Type B pancreatic cell (in vitro differentiated cells): ENCODE measurements at places on chromosomes 1 and 21.

GRCh38 chr1:21845646-21846641, 33.9 kb downstream of the LDLRAD2 start:
- no peaks in the 10 kb centered on the region for H3K27me3 ChIP-seq
- no peak overlapping the region for H3K4me3 ChIP-seq
- H3K36me3 ChIP-seq: no peaks in the 10 kb centered on the region
- no peaks in the 10 kb centered on the region for H3K4me1 ChIP-seq
- DNase-seq: no peak

DNA sequence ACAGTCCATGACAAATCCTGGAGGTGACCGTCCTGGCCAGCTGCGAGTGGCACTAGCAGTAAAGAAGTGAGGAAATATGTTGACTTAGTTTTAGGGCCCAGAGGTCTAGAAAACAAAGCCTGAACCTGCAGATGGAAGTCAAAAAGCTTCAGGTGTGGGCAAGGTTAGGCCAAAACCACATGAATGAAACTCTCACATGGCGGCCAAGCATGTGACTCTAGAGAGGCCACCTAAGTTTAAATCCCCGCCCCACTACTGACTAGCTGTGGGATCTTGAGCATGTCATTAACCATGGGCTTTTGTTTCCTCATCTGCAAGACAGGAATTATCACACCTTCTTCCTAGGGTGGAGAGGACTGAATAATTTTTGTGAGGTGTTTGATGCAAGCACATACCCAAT, 148.2 kb upstream of the DAB1 start:
- H3K4me3 ChIP-seq: no peak overlapping the region
- DNase-seq: no peak
- H3K27me3 ChIP-seq: no peaks in the 10 kb centered on the region
- H3K27ac ChIP-seq: no peak overlapping the region

DNA sequence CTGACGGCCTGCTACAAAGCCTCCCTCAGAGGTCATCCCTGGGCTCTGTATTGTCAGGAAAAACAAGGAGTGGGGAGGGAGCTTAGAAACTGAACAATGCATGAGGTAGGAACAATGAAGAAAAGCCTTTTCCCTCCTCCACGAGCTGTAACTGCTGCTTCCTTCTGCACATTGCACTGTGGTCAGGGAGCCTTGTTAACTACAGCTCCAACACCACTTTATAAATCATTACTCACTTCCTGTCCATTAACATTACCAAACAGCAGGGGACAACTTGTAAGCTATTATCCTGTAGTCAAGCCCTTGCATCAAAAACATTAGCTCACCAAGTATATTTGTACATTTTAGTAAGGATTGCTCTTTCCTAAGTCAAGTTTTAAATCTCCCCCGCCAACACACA, 336.0 kb upstream of the NR5A2 start:
- DNase-seq: no peak
- peaks cover 20% of the 10 kb centered on the region for H3K4me1 ChIP-seq
- H3K36me3 ChIP-seq: no peaks in the 10 kb centered on the region
- H3K27me3 ChIP-seq: peaks cover 8% of the 10 kb centered on the region
- H3K4me3 ChIP-seq: no peak overlapping the region
- H3K27ac ChIP-seq: no peak overlapping the region

- H3K36me3 ChIP-seq: no peaks in the 10 kb centered on the region
- no peak overlapping the region for H3K4me3 ChIP-seq
Measured at GRCh38 chr21:44692798-44693512, 4.0 kb upstream of the KRTAP10-12 start.

- H3K36me3 ChIP-seq: no peaks in the 10 kb centered on the region
- no peak overlapping the region for H3K27ac ChIP-seq
- no peaks in the 10 kb centered on the region for H3K4me1 ChIP-seq
- H3K4me3 ChIP-seq: no peak overlapping the region
- no peak for DNase-seq
- H3K27me3 ChIP-seq: no peaks in the 10 kb centered on the region
Measured at GRCh38 chr1:217681806-217682205, 50.7 kb downstream of the SPATA17 start.
